Neural progenitor cell (in vitro differentiated cells): ENCODE measurements at places on chromosomes 12 and 14.

DNA sequence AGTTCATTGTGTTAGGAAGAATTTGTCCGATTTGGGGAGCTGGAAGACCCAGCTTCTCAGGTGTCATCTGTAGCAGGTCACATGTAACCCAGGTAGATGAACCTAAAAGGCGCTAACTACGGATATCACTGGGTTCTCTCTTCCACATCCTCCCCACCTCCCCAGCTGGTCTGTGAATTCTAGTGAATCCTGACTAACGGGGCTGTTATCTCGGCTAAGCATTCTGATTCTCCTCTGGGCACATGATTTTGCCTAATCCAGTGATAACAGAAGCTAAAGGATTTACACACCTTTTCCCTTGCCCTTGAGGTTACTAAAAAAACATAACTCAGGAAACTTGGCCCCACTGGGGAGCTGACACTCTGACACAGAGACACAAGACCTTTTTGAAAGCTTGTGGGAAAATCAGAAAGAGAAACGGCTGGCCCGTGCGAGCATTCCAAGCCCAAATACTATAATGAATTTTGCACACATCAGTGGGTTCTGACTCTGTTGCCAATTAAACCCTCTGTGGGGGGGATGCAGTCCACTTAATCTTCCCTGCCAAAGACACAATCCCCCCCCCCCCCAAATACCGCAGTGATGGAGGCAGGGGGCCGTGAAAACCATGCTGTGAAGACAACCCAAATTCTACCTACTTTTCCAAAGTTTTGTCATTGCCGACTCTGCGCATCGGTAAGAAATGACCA, 81.0 kb upstream of the FZD10 start:
- DNase-seq, result peak; percentile 82

GRCh38 chr12:91211866-91212265, 29.2 kb upstream of the DCN start:
- DNase-seq, result no peak

DNA sequence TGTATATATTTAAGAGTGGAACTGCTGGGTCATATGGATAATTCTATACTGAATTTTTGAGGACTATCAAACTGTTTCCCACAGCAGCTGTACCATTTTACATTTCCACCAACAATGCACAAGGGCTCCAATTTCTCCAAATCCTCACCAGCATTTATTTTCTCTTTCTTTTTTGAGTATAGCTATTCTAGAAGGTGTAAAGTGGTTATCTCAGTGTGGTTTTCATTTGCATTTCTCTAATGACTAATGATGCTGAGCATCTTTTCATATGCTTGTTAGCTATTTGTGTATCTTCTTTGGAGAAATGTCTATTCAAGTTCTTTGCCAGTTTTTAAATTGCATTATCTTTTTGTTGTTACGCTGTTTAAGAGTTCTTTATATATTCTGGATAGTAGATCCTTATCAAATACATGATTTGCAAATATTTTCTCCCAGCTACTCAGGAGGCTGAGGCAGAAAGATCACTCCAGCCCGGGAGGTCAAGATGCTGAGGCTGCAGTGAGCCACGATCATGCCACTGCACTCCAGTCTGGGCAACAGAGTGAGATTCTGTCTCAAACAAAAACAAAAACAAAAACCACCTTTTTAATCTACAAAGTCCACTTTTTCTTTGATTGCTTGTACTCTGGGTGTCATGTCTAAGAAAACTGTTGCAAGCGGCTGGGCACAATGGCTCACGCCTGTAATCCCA, 32.8 kb downstream of the GTF2A1 start:
- DNase-seq, result no peak

DNA sequence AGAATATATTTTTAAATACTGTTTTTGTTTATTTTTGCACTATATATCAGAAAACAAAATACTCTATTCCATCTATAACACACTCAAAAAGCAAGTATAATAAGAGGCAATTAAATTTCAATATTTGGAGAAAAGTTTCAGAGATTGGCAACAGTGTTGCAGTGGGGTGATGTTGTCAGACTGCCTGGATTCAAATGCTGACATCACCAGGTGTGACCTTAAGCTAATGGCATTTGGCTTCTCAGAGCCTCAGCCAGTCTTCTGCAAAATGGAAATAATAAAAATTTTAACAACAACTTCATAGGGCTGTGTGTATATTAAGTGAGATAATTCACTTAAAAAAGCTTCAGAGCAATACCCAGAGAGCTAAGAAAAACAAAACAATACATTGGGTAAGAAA, 74.7 kb downstream of the TMTC1 start:
- DNase-seq, result no peak

- DNase-seq, result no peak
Observed at GRCh38 chr14:61171727-61172126, 109.4 kb downstream of the TMEM30B start.

DNA sequence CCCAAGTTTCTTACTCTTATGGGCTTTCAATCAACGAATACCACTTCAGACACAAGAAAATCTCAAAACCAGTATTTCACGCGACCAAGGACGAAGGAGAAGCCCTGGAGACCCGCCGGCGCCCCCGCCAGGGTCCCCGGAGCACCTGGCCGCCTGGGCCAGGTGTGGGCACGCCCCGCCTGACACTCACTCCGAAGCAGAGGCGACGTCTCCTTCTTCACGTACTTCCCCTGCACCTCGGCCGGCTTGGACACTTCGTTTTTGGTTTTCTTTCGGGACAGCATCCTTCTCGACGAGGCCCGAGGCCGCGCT, 466 bp downstream of the SAV1 start:
- no peak for DNase-seq

DNA sequence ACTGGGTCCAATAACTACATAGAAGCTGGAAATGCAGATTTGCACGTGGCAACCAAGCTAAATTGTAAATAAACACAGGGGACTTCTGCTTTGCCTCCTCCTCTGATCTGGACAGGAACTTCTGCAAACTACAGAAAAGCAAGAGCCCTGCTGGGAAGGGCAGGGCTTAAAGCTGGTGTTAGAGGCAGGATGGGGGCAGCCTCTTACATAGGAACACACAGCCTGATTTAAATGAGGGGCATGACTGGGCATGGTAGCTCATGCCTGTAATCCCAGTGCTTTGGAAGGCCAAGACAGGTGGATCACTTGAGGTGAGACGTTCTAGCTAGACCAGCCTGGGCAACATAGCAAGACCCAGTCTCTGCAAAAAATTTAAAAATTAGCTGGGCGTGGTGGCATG, 46.7 kb downstream of the ERH start:
- DNase-seq, result no peak

DNA sequence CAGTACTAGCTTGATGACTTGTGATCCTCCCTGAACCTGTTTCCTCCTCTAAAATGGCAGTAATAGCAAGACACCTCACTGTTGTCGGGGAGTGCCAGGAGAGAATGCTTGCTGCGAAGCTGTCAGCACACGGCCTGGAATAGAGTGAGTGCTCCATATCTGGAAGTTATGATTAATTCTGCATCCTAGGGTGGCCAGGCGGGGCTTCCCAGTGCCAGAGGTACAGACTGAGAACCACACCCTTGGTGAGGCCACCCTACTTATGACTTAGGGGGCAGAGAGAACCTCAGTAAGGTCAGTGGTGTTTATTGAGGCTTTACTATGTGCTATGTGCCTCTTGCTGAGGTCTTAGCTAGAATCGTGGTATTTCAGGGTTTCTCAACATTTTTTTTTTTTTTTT, 20.1 kb downstream of the MORN3 start:
- DNase-seq, result no peak

DNA sequence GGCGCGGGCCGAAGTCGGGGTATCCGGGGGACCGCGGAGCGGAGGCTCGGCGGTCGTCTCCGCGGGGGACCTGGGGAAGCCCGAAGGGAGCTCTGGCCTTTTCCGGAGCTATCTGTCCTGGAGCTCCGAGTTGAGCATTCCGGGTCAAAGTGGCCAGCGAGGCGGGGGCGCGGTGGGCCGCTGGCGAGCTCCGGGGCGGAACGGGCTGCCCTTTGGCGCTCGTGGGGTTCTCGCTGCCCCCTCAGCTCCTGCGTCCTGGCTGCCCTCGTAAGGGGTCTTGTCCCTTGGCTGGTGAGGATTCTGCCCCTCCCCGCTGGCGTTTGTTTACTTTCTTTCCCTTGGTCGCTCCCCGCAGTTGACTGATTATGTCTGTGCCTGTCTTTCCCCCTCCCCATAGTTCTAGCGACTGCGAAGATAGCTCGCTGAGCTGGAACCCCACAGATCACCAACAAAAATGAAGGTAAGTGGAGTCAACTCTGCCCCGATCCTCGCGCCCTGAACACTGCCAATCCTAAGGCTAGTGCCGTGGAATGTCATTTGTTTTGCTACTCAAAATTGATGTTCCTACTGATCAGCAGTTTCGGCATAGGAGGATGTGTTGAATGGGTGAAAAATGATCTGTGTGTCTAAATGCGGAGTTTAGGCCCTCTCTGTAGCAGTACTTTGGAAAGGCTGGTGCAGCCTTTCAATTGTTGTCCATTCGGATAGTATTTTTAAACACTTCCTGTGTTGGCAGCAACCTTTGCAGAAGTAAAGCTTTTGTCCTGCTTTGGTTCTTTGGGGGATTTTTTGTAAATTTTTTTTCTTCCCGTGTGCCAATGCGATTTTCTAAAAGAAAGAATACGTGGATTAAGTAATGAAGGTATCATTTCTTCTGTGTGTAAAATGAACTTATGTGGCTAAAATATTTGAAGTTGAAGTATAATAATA, 1.3 kb downstream of the ARID4A start:
- DNase-seq, result peak; percentile 69

- DNase-seq, result no peak
Observed at GRCh38 chr14:93943052-93943451, 15.9 kb downstream of the FAM181A start.

DNA sequence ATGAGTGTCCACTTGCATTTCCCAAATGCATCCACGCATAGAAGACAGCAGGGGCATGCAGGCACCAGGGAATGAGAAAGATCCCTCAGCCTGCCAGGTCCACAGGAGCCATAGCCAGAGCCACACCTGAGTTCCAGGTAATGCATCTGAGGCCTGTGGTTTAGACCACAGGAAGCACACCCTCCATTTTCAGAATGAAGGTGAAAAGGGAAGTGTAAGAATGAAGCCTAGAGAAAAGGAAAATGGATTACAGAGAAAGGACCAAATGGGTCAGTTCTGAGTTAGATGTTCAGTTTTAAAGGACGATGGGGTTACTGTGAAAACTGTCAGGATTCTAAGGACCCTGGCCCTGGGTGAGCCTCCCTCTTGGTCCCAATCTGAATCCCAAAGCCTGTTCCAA, 1283.2 kb downstream of the TMEM121 start:
- no peak for DNase-seq

DNA sequence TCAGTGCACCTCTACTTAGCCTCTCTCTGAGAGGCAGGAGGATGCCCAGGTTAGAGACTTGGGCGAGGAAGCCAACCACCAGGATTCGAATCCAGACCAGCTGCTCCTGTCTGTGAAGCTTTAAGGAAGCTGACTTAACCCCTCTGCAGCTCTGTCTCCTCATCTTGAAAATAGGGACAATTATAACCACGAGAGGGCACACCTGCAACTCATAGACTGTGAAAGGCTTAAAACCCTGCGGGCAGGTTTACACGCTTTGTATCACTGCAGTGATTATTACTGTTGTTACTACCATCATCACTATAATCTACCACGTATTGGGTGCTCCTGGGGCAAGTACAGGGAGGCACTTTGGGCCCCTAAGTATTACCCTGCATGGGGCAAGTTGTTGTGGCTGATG, 379.8 kb downstream of the VRK1 start:
- peak; percentile 39 for DNase-seq

DNA sequence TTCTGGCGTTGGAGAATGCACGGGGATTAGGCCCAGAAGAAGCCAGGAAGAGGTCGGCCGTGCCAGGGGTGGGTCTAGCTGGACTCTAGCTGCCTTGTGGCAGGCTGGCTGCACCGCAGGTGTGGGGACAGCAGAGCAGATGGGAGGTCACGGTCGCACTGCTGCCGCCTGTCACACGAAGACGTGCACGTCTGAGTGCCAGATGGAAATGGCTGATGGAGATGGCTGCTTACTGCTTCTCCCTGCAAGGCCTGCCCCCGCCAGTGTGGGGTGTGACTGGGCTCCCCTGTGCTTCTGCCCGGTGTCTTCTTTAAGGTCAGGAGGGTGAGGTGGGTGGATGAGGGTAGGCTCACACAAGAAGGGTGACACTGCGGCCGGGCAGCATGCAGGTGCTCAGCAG, 79.0 kb downstream of the MOK start:
- DNase-seq, result no peak
